ENCODE measurements at places on chromosomes 1 and 21.

DNA sequence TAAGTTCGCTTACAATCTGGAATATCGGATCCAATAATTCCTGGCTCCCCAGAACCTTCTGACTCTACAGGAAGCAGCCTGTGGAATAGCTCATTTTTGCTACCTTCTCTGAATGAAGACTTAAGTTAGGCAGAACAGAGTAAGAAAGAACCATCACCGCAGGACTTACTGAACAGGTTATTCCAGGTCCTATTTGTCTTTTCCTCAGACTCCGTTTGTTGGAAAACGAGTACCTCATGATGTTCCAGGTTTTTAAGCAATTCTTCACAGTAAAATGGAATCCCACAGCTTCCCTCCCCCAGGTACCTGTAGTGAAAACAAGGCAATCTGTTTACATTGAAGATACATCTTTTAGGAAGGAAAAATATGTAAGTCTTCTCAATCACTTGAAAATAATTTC lies 59.8 kb downstream of the ADCY10 start:
- DNase-seq = no peak

DNA sequence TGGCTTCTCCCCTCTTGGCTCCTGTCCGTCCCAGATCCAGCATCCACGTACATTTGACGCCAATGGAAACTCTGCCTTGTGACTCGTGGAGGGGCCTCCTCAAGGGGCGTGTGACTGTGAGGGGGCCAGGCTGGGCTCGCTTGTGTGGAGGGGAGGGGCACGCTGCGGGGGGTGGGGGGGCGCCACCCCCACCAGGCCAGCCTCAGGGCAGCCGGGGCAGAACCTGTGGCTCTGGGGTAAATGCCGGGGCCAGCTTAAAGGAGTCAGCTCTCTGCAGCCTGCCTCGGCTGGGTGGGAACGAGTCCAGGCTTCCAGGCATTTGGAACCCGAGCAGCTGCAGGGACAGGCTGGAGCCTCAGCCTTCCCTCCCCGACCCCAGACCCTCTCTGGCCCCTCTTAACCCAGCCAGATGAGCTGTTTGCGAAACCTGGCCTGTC lies 94.1 kb downstream of the SIK1 start:
- DNase-seq = no peak

GRCh38 chr1:162192763-162193162 lies 123.3 kb downstream of the NOS1AP start:
- DNase-seq = no peak

DNA sequence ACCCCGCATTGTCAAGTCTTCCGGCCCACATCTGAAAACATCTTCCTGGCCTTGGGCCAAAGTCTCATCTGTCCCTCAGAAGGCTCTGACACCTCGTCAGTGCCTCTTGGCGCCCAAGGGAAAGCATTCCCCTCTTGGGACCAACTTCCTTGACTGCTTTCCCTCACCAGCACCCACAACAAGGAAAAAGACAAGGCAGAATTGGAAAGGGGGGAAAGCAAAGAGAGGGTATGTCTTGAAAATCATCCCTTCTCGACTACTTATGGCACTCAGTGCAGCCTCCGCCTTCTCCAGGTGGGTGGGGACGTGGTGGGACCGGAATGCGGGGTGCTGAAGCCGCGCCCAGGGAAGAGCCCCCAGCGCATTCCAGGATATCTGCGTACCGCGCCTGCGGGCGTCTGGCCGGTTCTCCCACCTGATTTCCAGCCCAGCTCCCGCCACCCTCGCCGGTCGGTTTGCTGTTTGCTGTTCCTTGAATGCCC lies 554 bp upstream of the SLC39A1 start:
- DNase-seq = peak; percentile 42

DNA sequence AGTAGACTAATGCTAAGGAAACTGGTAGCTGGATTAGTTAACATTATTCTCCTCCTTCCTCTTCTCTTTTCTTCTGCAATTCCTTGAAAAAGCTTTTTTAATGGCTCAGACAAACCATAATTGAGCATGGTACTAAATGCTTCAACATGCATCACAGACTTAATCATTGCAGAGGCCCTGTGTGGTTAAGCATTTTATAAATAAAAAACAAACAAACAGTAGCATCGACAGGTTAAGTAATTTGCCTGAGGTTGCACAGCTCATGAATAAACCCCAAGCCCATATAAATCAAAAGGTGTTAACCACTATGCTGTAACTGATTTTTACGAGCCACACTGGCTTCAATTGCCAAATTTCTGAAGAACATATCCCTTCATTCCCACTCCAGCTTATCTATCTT lies 462.1 kb downstream of the LMO4 start:
- DNase-seq = no peak

- no peak for DNase-seq
These were observed 162.3 kb downstream of the TGFB2 start for GRCh38 chr1:218507355-218508002.

DNA sequence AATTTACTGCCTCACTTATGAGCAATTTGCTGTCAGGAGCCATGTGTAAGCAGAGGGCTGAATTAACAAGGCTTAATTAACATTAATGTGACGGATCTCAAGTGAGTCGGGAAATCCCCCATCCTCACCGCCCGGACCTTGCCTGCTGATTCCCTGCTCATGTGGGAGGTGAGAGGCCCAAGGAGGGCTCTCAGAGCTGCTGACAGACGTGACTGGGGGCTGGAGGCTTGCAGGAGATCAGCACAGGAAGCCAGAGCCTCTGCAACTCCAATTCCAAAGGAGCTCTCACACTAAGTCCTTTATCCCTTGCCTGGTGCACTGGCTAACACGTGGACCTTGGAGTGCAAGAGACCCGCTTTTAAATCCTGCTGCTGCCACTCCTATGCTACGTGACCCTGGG lies 19.4 kb downstream of the LRP8 start:
- DNase-seq = no peak

DNA sequence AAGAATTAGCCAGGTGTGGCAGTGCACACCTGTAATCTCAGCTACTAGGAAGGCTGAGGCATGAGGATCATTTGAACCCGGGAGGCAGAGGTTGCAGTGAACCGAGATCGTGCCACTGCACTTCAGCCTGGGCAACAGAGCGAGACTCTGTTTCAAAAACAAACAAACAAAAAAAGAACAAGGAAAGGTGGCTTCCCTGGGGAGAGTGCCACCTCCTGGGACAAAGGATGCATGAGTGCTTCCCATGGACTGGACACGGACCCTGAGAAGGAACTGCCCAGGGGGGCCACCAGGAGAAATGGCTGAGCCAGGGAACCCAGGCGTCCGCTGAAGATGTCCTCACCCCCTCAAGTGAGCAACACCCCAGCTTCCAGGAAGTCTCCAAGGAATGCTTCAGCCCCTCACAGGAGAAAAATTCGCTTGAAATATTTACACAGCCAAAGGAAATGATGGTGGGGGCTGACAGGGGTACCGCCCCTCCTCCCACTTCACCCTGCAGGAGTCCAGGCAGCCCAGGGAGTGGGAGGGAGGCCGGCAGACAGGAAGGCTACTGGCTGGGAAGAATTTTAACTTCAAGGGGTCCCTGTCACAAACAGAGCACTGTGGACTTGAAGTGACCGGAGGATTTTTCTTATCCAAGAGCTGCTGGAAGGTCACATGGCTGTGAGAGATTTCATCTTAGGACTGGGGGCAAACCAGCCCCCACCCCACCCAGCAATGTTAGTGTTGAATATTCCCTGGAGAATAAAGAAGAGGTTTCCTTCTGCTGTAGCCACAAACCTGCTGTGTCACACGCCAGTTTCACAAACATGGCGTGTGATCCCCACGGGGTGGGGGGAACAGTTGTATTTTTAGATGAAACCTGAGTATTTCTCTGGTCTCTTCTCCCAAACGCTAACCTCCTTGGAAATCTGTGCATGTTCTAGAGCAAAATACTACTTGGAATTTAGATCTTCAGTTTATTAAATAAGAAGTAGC lies 90.8 kb upstream of the SLC25A33 start:
- DNase-seq = no peak

GRCh38 chr1:183105449-183105848 lies 80.6 kb upstream of the LAMC2 start:
- no peak for DNase-seq

DNA sequence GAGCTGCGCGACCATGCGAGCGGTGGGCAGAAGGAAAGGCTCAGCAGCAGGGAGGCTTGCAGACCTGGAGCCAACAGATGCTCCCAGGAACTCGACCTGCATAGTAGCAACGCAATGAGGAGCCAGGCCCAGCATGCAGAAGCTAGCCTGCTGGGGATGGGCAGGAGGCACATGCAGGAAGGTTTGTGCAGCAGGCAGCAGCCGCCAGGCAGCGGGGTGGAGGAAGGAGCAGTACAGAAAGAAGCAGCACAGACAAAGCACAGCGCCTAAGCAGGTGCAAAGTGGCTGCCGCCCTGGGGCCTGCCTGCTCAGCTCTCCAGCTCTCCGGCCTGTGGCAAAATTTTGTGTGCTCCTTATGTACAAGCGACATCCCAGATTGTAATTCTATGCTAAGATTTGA lies 213.5 kb upstream of the MAP1LC3C start:
- DNase-seq = no peak

- DNase-seq = no peak
These were observed 28.1 kb upstream of the ZBTB18 start for GRCh38 chr1:244022864-244023440.

- peak; percentile 12 for DNase-seq
These were observed 19.8 kb downstream of the NPR1 start for GRCh38 chr1:153698020-153698922.

DNA sequence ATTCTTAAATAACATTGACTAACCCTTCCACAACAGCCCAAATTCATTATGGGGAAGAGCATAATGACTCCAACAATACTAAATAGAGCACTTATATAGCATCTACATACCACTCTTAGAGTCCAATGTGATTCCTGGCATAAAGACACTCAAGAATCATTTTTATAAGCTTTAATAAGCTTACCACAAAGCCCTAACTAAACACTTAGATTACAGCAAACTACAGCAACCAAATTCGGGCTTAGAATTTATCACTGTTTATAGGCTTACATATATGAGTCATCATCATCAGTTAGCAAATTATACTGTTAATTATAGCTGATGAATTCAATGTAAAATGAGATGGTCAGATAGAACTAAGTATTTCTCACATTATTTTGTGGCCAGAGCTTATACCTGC lies 7.3 kb downstream of the SCYL3 start:
- DNase-seq = no peak

DNA sequence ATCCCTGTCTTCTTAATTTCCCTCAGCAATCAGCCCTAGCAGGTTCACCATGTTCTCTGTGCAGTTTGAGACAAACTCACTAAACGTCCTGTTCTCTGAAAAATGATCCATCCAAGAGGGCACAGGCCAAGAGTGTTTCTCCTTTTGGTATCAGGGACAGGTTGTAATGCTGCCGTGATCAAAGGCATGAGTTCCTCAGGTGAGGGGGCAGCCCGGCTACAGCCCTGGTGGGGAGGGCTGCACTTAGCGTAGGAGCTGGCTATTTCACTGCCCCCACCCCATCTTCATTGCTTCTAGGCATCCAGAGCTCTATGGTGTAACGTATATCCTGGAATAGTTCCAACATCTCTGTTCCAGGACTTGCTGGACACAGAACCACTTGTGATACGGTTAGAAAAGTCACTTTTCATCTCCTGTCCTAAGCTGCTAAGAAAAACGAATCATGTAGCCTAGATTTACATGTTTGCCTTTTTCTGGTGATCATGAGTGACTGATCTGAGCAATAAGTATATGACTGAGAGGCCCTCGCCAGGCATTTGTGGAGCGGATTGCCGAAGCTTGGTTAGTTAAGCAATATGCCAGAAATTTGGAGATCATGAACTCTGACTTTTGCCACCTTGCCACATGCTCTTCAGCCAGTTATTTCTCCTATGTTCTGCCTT lies 41.1 kb upstream of the SRP9 start:
- no peak for DNase-seq

DNA sequence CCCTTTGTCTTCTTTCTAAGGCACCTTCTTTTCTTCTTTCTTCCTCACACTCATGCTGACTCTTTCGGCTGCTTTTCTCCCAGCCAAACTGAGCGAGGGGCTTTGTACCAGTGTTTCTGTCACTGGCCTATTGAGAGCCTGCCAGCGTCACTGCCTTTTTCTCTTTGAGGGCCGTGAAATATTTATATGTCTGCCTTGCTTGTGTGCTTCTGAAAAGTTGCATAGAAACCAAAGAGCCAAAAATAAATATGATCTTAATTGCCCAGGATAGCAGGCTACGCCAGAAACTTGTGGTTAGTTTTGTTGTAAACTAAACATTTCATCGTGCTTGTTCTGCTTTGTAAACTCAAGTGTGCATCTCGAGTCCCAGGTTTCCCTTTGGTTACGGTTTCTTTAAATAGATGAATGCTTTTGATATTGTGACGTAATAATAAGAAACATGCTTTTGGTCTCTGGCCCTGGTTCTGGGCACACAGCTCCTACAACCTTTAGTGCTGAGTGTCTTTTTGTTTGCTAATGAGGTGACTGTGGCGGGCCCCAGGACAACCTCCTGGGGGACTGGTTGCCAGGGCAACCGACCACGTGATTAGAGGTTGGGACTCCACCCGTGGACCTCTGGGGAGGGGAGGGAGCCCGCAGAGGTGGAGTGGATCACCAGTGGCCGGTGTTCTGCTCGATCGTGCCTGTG lies 10.8 kb downstream of the SLC37A1 start:
- peak; percentile 37 for DNase-seq

GRCh38 chr21:42337830-42338728 lies 12.7 kb downstream of the TFF2 start:
- DNase-seq = peak; percentile 89

- no peak for DNase-seq
These were observed 56.3 kb downstream of the KCNAB2 start for GRCh38 chr1:6101826-6102531.

DNA sequence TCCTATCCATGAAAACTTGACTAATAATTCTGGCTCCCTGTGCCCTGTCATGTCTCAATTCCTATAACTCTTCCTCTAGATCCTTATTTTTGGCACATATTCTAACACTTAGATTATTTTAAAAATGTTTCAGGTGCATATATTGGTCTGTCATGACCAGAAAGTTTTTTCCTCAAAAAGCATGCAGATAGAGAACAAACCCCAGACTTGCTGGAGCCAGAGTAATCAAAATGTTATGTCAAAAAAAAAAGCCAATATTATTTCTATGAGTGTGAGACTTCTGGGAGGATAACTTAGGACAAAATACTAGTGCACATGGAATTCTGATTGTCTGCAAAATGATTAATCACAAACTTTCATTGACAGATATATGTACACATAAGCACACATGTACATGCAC lies 135.1 kb upstream of the MROH9 start:
- no peak for DNase-seq

DNA sequence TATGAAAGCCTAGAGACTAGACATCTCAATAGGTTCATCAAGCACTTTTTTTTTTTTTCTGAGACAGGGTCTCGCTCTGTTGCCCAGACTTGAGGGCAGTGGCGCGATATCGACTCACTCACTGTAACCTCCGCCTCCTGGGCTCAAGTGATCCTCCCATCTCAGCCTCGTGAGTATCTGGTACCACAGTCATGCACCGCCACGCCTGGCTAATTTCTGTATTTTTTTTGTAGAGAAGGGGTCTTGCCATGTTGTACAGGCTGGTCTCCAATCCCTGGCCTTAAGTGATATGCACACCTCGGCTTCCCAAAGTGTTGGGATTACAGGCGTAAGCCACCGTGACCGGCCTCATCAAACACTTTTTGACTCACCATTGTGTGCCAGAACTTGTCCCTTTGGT lies 613 bp upstream of the GPATCH4 start:
- DNase-seq = no peak

Data from stimulated activated CD4-positive, alpha-beta T cell treated with anti-CD3 and anti-CD28 coated beads, Interleukin-15, amount 100 ng/mL, for 24 hours (primary cell).